Stimulated activated memory B cell treated with anti-CD40 and anti-IgM and Interleukin-4, amounts not matched to agents 10 μg/mL and 1 μg/mL and 100 μg/mL, for 72 hours (primary cell): ENCODE measurements at places on chromosomes 4 and X.

- ATAC-seq = no peak
Observed at GRCh38 chrX:13165266-13166189, 121.1 kb upstream of the FAM9C start.

DNA sequence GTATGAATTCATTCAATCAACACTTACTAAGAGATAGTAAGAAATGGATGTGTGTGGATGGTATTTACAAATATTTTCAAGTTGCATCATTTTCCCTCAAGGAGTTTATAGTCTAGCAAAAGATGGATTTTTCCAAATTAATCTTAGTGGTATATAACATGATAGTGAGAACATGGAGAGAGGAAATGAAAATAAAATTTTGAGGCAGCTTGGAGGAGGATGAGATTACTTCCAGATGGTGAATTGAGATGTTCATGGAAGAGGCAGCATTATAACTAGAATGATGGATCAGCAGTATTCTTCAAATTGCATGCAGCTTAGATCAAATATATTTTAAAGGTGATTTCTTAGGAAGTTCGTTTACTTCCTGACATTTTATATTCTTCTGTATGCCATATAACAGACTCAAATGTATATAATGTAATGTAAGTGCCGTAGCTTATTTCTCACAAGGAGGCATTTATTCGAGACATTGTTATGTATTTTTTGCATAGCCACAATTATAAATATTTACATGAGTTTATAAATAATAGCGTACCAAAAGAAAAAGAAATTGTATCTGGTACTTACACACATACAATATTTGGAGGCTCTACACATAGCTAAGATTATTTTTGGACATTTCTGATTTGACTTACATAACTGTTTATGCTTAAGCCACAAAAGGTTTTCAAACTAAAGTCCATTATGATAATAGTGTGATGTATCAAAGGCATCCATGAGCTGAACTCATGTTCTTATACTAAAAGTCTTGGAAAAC, 439.4 kb downstream of the SPRY1 start:
- ATAC-seq = no peak

GRCh38 chr4:165324236-165324917, 3.1 kb upstream of the MSMO1 start:
- no peak for ATAC-seq

- ATAC-seq = no peak
Observed at GRCh38 chr4:184573701-184574100, 75.5 kb downstream of the CASP3 start.

GRCh38 chr4:148951346-148951745, 509.1 kb upstream of the NR3C2 start:
- no peak for ATAC-seq

DNA sequence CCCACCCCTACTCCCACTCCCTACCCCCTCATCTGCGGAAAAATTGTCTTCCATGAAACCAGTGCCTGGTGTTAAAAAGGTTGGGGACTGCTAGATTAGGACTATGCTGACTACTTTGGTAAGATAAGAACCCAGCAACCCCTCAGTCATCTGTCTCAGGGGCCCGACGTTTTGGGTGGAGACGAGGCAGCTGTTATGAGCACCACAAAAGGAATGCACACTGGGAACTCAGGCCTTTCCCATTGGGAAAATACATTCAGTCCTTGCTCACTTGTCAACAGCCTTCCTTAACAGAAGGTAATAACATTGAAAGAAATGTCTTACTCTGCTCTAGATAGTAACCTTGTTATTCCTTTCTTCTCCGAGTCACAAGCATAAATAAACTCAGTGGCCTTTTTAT, 310.8 kb downstream of the AFF2 start:
- no peak for ATAC-seq

- ATAC-seq = no peak
Observed at GRCh38 chr4:172660251-172660650, 508.4 kb upstream of the GALNT7 start.

- ATAC-seq = no peak
Observed at GRCh38 chr4:1211371-1211770, 37.6 kb downstream of the CTBP1 start.

DNA sequence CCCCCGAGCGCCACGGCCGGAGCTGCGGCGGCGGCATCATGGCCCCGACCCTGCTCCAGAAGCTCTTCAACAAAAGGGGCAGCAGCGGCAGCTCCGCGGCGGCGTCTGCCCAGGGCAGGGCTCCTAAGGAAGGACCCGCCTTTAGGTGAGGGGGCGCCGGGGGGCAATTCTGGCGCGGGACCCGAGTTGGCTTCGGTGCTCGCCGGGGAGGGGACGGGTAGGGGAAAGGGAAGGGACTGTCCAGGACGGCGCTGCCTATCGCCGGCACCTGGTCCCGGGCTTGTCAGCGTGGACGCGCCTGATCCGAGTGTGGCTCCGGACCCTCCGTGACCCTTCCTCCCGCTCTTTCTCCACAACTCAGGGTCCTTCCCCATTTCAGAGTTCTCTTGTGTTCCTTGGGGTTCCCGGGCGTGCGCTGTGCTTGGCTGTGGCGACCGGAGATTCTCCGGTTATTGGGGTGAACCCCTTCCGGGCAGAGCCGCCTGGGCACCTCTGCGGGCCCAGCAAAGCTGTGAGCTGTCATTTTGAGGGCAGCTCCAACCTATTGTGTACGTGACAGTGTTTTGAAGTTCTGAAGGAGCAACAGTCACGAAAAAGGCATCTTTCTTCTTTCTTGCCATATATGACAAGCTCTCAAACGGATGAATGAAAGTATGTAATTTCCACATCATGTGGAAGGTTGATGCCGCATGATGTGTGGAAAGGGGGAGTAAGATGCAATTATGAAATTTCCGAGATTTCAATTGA, 522 bp downstream of the FNIP2 start:
- ATAC-seq = peak; percentile 38

DNA sequence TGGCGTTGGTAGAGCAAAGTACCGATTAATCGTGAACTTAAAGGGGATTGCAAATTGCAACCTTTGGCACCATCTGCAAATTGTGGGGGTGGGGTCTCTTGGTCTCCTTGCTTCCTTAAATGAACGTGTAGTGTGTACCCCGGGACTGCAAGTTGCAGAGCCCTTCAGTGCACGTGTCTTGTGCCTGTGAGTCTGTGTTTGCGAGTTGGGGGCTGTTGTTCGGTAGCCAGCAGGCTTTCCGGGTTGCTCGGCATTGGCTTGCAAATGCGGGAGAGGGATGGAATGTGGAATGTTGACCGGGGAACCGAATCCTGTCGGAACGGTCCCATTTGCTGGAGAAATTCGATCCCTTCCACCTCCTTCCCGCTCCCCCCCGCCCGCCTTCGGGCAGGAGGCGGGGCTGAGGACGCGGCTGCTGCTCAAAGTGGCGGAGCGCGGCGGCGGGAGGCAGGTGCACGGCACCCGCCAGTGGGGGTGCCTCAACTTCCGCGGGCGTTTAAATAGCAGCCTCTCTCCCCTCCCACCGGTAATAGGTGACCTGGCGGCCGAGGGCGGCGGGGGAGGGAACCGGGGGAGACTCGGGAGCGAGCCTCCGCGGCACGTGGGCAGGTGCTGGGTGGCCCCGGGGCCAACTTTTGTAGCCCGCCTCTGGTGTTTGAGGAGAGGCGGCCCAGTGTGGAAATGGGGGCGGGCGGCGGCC, 1.5 kb downstream of the JADE1 start:
- peak; percentile 78 for ATAC-seq

DNA sequence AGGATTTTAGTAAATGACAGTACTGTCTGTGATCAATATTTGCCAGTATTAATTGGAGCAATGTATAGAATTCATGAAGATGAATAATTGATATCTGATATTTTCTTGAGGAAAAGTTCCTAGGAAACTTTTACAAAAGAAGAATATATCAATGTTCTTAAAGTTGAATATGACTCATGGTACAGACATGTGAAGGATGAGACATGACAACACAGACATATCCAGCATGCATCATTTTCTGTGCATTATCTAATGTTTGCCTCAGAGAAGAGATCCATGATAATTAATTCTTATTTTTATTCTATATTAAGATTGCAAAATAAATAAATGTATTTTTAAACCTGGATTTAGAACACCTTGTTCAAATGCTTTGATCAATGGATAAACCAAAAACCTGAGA, 452.9 kb upstream of the EPHA5 start:
- no peak for ATAC-seq

- no peak for ATAC-seq
Observed at GRCh38 chr4:75385106-75385505, 129.1 kb downstream of the RCHY1 start.

- no peak for ATAC-seq
Observed at GRCh38 chr4:94528792-94529451, 77.2 kb downstream of the PDLIM5 start.

DNA sequence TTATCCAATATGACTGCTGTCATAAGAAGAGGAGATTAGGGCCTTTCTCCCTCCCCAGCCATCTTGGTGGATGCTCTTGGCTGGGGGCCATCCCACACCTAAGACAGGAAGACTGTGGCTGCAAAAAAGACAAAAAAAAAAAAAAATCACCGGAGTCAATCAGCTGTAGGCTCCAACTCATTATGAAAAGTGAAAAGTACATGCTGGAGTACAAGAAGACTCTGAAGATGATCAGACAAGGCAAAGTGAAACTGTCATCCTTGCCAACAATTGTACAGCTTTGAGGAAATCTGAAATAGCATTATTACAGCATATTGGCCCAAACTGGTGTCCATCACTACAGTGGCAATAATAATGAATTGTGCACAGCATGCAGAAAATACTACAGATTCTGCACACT, 5.2 kb downstream of the EGFL6 start:
- no peak for ATAC-seq

DNA sequence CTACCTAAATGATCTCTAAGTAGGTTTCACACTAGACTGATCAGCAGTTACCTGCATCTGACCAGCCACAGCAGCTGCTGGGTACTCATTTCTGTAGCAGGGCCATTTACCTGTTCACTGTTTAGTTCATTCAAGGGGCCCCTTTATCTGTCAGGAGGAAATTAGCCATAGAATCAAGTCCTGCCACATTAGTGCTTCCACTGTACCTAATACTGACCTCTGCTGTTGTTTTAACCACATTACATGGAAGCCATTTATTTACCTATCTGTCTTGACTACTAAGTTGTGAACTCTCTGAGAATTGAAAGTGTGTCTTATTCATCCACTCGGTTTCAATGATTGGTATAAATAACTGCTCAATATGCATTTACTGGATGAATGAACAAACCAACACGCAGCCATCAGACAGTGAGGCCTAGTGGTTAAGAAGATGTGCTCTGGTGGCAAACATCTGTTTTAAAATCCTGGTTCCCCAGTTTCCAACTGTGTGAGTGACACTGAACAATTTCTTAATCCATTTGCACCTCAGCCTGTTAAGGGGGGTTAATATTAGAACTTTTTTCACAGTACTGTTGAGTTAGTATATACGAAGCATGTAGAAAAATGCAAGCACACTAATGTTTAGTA, 30.0 kb upstream of the ANXA5 start:
- peak; percentile 47 for ATAC-seq

DNA sequence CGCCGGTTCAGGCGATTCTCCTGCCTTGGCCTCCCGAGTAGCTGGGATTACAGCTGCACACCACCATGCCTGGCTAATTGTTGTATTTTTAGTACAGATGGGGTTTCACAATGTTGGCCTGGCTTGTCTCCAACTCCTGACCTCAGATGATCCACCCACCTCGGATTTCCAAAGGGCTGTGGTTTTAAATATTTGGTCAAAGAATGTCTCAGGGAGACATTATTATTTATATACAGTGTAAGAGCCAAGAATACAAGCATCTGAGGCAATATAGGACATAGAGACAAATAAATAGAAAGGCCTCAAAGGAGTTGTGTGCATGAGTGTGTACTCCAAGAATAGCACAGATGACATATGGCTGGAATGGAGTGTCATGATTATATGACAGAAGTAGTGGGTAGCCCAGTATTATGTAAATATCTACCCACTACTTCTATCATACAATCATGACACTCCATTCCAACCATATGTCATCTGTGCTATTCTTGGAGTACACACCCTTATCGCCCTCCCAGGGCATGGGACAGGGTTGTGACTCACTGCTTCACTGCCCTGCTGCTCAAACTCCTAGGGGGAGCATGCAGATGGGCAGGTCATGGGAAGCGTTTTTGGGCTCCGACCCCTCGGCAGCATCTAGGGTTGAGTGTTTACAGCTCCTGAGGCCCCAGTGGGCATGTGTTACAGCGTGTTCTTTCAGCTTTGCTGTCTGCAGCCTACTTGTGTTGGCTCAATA, 1649.8 kb upstream of the PCDH10 start:
- no peak for ATAC-seq

DNA sequence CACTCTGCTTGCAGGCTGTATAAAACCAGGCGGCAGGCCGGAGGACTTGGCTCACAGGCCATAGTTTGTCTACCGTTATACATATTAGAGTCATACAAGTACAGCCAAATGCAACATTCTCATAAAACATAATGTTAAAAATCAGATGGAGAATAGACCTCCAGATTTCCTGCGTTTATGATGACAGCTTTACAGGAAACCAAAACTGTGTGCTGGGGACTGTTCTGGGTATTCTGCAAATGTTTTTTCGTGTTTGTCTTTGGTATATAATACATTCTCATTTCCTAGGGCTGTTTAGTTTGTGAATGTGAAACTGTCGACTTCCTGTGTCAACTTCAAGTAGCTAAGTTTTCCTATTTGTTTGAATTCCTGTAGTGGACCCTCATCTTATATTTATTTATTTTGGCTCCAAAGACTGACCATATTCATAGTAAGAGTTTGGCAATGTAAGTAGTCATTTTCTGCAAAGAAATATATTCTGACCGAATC, 79.5 kb upstream of the FAM9C start:
- ATAC-seq = no peak

GRCh38 chr4:138275216-138275615, 33.1 kb upstream of the SLC7A11 start:
- ATAC-seq = no peak

DNA sequence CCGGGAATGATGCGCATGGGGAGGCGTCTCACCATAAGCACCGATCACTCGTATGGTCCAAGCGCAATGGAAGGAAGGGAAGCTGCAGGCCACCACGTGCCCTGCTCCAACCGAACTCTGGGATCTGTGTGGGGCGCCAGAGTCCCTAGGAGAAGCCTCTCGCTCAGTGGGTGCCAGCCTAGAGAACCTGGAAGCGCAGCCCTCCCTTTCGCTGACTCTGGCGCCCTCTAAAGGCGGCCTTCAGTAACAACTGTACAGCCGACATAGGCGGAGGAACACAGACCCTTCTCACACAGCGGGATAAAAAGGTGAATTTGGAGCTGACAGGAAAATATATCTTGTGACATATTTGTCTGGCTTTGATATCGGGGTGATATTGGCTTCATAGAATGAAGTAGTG, 76.0 kb downstream of the INTS6L start:
- ATAC-seq = no peak

DNA sequence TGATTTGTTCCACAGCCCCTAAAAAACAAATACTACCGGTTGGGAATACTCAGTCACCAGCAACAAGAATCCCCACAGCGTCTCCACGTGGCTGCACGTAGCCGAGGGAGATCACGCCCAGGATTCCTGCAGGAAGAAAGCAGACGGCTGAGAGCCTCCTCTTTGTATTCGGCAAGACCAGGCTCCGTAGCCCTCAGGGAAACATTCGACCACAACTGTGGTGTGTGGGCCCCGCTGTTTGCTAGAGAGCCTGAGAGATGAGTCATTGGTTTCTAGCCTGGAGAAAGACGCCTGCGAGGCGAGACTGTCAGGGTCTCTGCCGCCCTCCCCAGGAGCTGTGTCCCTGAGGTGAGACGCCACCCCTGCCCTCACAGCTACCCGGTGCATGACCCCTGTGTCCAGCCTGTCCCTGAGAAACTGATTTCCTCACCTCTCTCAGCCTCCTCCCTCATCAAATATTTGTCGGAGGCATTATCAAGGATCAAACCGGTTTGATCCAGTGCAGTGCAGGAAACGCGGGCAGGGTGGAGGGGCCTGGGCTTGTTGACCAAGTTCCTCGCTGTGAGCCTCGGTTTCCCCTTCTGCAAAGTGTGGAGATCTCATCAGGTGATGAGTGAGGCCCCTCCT, 4.7 kb upstream of the S100P start:
- ATAC-seq = peak; percentile 86
